ENCODE measurements at places on chromosomes 5 and 9. TPM values are rescaled to one million over a fixed set of nuclear protein-coding genes. Genes with fewer than 3 reads are reported as not detected.

- no peak for ATAC-seq
These were observed 160.8 kb downstream of the TSSK1B start for GRCh38 chr5:113273948-113274347.

- peak; percentile 84 for ATAC-seq
These were observed 106.2 kb downstream of the KLHL3 start for GRCh38 chr5:137629646-137630045.

DNA sequence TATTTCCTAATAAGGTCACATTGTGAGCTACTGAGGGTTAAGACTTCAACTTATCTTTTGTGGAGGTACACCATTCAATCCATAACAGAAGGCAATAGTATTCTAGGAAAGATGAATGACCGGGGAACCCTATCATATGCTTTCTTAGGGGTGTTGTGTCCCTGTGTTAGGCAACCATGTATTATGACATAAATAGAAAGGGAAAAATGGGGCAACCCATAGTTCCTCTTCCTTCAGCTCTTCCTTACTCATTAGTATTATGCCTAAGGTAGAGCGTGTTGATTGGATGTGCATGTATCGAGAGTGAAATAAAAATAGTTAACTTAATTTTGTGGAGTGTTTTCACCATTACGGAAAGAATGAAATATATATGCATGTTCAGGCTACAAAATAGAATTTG, 6.0 kb upstream of the CCNJL start:
- ATAC-seq: no peak

- ATAC-seq: peak; percentile 72
These were observed 199.8 kb upstream of the MAP3K1 start for GRCh38 chr5:56615361-56616153.

GRCh38 chr5:149041242-149041641, 21.6 kb downstream of the SH3TC2 start:
- no peak for ATAC-seq

DNA sequence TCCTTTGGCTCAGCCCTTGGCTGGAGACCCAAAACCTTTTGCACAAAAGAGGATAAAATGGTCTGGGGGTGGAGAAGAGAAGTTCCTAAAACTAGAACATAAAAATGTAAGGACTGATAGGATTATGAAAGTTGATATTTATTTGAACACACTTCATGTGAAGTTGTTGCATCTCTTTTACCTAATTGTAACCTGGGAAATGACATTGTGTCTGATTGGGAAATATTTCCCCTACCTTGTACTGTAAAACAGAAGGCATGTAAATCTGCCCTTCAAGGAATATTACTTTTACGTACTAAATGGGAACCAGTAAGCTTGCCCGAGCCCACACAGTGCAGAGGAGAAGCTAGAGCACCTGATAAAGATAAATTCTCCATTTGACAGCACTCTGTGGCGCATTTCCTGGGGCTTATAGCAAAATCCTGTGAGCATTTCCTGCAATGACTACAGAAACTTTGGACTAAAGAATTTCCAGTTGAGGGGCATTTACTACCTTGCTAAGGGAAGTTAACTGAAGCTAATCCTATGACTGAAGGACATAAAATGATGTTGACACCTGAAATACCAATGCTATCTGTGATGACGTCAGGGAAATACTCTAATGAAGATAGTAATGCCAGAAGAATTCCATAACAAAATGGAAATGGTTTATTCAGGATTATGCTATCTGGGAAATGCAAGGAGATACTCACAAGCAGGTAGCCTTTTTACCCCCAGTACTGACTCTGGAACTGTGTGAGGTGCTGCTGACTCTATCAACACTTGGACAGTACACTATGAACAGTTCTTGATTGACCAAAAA, 78.3 kb upstream of the LIFR start:
- no peak for ATAC-seq

DNA sequence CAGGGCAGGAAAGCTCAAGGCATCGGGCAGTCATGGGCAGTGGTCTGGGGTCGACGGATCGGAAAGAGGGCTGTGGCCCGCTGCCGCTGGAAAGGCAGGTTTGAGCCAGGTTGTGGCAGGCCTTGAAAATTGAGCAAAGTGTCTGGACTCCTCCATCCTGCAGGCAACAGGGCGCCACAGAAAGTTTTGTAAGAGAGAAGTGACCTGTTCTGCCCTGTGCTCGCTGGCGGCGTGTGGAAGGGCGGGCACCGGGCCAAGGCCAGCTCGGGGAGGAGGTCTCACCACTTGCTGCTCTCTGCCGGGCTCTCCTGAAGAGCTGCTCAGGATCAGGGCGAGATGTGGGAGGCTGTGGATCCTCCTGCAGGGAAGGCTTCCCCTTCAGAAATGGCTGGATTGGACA, 41.4 kb upstream of the FAT2 start:
- peak; percentile 36 for ATAC-seq

- no peak for ATAC-seq
These were observed 148.2 kb upstream of the CHD1 start for GRCh38 chr5:99076723-99077640.

DNA sequence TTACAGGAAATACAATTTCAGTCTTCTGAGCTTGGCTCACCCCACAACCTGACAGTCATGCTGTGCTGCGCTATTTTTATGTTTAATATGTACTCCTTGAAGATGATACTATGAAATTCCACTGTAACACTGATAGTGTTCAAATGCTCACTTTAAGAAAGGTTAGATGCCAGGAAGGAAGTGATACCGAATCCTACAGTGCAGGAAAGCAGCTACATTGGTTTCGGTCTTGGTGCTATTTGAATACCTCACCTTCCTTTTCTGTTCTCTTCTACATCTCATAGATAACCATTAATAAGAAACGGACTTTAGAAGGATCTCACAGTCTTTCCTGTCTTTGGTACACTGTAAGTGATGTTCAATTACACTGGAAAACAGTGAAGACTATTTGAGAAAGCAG, 117.6 kb downstream of the SEMA5A start:
- no peak for ATAC-seq

GRCh38 chr9:121048175-121048574, 1.9 kb downstream of the C5 start:
- no peak for ATAC-seq

- ATAC-seq: peak; percentile 55
These were observed 764 bp downstream of the CAMLG start for GRCh38 chr5:134738963-134739661.

GRCh38 chr5:13478831-13479465, 465.5 kb downstream of the DNAH5 start:
- ATAC-seq: peak; percentile 68

GRCh38 chr5:77841616-77842015, 65.5 kb upstream of the TBCA start:
- no peak for ATAC-seq

GRCh38 chr5:151141535-151141934, 16.0 kb downstream of the ANXA6 start:
- peak; percentile 42 for ATAC-seq

- ATAC-seq: no peak
These were observed 25.7 kb upstream of the NR5A1 start for GRCh38 chr9:124532897-124533296.

DNA sequence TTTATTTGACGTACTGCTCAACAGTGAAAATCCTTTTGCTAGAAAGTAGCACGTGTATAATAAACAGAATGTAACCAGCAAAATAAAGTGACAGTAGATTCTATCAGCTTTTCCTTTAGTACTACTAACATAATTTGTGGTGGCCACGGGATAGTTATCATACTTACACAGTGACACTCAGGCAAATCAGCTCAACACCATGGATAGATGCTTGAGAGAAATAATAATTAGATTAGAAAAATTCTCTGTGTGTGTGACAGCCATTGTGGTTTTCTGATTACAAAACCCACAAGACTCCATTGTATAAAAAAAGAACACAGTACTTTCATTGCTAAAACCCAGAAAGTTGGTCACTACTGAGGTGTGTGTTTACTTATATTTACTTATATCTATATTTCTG, 101.1 kb downstream of the MUSK start:
- ATAC-seq: no peak

DNA sequence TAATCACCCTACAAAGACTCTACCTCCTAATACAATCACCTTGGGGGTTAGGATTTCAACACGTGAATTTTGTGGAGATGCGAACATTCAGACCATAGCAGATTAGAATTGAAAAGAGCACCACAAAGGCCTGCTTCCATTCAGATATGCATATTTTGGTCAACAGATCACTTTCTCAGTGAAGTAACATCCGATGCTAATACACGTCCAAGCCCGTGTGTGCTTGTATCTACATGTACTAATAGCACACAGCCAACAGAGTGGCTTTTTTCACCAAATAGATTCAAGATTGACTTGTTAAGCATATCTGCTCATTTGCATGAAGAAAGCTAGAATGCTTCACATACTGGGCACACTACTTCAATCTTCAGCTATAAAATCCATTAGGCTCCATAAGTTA, 35.6 kb upstream of the SSBP2 start:
- ATAC-seq: peak; percentile 78

DNA sequence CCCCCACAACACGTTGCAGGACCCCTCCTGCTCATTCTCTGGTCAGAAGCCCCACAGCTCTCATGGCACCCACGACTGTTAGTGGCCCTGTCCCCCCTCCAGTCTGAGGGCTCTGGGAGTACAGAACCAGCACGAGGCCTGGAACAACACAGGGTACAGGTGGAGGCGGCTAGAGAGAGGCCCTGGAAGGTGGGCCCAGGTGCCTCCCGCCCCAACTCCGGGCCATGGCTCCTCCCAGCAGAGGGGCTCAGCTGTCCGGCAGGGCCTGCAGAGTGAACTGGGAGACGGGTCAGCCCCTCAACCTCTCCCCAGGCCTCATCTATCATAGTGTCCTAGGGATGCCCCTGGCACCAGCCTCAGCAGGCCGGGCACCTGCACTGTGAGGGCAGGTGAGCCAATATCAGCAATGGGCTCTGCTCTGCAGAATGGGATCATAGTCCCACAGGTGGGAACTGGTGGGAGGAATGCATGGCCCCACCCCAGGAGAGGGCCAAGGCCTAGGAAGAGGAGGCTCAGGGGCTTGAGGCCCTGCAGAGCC, 58.6 kb downstream of the BARX1 start:
- ATAC-seq: no peak

GRCh38 chr9:86054695-86055094, 44.7 kb downstream of the GOLM1 start:
- no peak for ATAC-seq

DNA sequence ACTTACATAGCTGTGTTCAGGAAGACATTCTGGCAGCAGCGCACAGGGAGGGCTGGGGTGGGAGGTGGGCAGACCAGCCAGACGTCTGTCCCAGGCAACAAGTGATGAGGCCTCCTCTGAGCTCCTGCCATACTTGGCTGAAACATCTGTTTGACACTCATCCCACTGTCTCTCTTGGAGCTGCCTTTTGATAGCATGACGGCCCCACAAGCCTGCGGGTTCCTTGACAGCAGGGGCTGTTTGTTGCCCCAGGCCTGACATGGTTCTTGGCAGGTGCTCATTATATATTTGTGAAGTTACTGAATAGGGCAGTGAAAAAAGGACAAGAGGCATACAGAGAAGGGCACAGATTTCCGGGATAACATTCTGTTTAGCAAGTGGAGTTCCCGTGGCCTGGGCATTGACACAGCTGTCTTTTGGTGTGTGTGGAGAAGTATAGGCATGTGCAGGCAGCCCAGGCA, 22.2 kb upstream of the B4GALT1 start:
- ATAC-seq: no peak

- no peak for ATAC-seq
These were observed 187.7 kb upstream of the RGMB start for GRCh38 chr5:98585661-98586310.

DNA sequence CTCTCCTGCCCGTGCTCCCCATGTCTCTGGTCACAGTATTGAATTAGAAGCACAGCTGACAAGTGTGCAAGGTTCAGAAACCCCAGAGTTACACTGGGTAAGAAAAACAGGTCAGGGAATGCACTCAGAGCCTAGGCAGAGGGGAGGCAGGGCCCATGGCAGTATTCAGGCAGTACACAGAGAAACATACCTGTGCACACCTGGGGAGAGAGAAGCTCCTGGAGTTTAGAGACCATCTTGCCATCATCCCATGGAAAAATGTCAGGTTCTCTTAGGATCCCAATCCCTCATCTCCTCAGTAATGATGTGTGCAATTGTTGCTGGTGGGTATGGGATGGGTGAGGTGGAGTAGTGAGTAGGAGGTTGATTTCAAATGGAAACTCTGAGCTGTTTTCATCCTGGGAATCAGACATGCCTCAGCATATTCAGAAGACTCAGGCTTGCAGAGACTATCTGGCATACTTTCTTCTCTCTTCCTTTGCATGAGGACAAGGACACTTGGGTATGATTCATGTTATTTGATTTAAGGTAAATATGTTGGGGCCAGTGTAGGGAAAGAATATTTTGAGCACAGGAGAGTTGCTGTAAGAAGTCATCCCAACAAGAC, 228.5 kb downstream of the ESM1 start:
- ATAC-seq: peak; percentile 42

DNA sequence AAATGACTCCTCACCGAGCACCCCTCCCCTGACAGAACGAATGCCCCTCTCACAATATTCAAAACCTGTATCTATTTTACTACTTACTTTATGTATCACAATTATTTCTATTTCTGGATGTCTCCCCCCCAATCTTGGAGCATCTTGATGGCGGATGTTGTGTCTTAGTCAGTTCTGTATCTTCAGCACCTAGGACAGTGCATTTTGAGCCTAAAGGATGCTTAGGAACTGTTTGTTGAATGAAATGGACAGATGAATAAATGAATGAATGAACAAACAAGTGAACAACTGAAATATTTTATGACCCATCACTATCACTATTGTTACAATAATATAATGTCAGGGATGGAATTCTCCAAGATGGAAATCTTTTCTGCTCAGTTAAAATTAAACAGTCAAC, 295.7 kb downstream of the DNAH5 start:
- ATAC-seq: no peak

- ATAC-seq: no peak
These were observed 39.9 kb downstream of the CRB2 start for GRCh38 chr9:123395689-123396511.

DNA sequence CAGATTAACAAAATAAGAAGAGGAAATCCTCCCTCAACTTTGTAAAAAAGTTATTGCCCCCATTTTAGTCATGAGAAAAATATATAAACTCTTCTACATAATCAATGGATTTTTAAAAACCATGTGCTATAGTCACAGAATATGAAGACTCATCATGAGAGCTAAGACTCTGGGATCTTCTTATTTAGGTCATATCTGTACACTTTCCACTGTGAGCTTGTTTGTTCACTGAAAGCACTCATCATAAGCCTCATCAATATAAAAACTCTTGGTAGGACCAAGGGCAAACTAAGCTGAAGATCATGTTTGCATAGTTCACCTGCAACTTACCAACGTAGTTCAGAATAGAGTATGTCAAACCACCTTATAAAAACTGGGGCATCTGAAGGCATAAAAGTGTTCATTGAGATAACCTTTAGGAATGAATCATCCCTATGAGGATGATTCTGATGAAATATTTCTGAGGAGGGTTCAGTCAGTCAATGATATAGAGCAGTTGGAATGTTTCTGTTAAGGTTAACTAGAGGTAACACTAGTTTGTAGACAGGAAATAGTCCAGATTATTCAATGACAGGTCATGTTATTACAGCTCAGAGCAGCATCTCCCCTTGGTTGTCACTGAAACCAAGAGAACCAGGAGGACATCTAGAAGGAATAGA, 289.9 kb upstream of the SMC2 start:
- no peak for ATAC-seq

- ATAC-seq: peak; percentile 66
These were observed at the start of gene SUSD3 for GRCh38 chr9:93058355-93059010. Gene SUSD3 (plus strand): TSS chr9:93058701. CDS start chr9:93058743, 42 bp downstream.

Gene DTWD2
- total RNA-seq: 7.9 TPM

Gene NOXA1
- total RNA-seq: 5.5 TPM

Gene NUTM2G
- total RNA-seq: not detected

Gene STPG3
- total RNA-seq: not detected

Gene CORO2A
- 21.2 TPM for total RNA-seq

Gene MATR3
- 60.5 TPM for total RNA-seq

Gene RNF224
- total RNA-seq: 2.7 TPM

Gene FAM78A
- total RNA-seq: 0.72 TPM

All from esophagus mucosa (tissue), 1 donor.